Activated CD8-positive, alpha-beta memory T cell treated with anti-CD3 and anti-CD28 coated beads for 4 hours (primary cell): ENCODE measurements at places on chromosomes 7 and 10.

- DNase-seq = no peak
These were observed 135.0 kb downstream of the ACTR3B start for GRCh38 chr7:152894295-152895170.

DNA sequence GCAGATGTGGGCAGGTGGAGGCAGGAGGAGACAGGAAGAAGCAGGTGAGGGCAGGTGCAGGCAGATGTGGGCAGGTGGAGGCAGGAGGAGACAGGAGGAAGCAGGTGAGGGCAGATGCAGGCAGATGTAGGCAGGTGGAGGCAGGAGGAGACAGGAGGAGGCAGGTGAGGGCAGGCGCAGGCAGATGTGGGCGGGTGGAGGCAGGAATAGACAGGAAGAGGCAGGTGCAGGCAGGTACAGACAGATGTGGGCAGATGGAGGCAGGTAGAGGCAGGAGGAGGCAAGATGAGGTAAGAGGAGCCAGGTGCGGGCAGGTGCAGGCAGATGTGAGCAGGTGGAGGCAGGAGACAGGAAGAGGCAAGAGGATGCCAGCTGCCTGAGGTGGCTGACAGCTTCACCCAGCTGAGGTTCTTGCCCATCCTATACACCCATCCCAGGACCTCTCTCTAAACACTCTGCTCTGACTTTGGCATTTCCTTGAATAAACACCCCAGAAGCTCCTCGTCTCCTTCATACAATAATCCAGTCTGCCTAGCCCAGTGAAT, 33.0 kb downstream of the PTPRE start:
- DNase-seq = no peak

DNA sequence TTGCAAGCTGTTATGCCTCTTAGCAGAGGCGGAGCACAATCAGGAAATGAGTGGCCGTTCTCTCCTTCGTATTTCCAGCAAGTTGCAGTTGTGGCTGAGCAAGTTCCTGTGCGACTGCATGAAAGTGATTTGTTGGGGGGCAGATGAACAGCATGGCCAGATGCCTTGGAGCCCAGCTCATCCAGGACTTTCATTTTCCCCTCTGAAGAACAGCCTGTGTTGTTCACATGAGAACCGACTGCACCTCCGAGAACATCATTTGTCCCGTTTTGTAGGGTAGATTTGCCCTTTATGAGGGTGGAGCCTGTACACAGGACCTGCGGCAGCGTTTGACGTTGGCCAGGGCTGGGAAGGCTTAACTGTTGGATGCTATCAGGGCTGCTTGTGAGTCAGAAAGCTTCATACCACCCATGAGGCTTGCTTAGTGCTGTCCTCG, 4.4 kb downstream of the BAG3 start:
- no peak for DNase-seq

DNA sequence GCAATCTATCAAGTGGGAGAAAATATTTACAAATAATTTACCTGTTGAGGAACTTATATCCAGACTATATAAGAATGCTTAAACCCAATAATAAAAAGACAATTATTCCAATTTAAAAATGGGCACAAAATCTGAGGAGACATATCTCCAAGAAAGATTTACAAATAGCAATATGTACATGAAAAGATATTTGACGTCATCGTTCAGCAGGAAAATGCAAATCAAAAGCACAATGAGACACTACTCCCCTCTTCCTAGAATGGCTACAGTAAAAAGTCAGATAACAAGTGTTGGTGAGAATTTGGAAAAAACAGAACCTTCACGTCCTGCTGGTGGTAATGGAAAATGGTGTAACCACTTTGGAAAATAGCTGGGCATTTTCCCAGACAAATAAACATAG, 457.0 kb downstream of the DPP6 start:
- no peak for DNase-seq

DNA sequence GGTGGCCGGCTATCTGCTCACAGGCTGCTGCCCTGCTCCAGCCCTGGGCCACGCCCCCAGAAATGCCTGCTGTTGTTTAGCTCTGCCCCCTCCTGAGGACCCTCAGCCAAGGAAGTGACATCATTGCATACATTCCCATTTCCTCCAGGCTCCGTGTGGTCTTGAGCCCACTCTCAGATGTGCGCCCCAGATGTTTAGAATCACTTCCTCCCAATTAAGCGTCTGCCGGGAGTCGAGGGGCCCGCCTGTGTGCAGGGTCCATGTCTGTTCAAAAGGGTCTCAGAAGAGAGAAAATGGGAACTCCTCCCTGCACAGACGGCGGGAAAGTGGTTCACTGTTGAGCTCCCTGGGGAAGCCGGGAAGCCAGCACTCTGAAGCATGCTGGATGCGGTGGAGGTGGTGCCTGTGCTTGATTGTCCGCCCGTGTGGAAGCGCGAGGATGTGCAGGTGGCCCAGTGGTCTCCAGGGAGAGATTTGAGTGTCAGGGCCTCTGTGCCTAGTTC, 116.9 kb upstream of the PPIF start:
- DNase-seq = no peak

GRCh38 chr7:80883154-80884025, 35.5 kb downstream of the SEMA3C start:
- no peak for DNase-seq

- no peak for DNase-seq
These were observed 450.7 kb downstream of the SORCS1 start for GRCh38 chr10:106713846-106714245.

DNA sequence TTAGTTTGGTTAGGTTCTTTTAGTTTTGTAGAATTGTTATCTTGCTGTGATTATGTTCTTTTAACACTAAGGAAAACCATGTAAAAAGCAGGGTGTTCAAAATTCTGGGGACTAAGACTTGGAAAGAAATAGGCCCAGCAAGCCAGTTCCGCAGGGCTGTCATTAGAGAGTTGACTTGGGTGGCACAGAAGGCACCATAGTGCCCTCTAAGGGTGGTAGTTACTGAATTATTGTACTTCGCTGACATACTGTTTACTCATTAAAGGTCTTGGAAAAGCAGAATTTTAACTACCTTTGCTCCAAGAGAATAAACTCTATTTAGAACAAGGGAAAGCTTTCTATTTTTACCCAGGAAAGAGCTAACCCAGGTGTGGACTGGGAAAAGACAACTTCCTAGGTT, 86.5 kb downstream of the OTUD1 start:
- DNase-seq = no peak

DNA sequence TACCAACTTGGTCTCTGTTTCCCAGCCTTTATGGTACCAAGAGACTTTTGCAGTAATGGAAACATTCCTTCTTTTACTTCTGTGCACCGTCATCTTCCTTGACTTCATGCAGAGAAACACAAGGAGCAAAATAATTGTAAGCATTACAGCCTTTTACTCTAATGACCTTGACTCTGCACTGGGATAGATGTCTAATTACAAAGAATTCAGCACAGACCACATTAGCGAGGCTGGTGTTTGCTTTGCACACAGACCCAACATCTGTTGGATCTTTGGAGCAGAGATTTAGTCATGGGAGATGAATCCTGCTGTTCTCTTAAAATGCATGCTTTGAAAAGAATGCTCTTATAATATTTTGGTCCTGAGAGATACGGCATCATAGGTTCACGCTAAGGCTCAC, 261.6 kb downstream of the TWIST1 start:
- DNase-seq = no peak

DNA sequence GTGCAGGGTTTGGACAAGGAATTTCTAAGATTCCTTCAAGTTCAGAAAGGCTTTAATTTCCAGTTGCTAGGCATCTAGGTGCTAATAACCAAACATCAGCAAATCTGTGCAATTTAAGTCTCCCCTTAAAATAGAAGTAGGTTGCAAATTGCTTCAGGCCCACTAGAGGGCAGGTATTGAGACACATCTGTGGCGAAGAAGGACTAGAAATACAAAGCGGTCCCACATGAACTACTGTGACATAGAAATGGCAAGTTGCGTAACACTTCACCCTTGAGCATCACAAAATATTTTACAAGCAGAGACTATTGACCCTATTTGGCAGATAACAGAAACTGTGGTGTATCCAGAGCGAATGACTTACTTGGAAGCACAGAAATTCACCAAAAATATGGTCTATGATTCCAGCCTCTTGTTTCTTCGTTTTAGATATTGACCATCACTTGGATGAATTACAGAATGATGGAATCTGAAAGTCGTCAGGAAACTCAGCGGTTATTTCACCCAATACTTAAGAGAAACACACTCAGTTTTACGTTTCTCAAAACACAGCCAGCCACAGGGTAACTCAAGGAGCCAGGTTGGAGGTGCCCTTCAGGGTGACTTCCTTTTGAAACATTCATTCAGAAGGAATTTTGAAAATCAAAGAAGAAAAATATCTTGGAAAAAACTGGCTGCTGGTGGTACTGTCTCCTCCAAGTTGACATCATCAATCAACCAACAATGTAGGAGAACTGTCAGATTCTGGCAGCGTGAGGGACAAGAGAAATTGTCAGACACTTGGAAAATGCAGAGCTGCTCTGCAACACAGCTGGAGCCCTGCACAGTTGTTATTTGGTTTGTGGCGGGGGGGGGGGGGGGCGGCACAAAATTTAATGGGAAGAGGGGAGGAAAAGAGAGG, 256.3 kb upstream of the MINDY3 start:
- no peak for DNase-seq

DNA sequence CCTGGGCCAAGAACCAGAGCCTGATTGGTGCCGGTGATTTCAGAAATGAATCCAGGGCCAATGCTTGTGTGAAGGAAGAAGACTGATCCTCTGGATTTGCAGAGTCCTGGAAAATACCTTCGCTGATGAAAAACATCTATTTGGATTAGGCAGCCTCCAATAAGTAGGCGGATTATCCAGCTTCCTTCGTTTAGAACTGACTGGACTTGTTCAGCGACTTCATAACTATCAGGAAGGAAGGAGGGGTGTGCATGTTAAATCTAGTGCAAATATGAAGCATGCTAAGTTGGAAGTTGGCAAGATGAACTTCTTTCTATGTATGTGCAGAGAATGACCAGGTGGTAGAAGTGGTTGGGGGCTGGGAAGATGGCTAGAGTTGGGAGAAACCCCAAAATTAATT, 41.0 kb downstream of the NKX2-3 start:
- no peak for DNase-seq

GRCh38 chr7:152341039-152341913, 94.5 kb downstream of the KMT2C start:
- no peak for DNase-seq

DNA sequence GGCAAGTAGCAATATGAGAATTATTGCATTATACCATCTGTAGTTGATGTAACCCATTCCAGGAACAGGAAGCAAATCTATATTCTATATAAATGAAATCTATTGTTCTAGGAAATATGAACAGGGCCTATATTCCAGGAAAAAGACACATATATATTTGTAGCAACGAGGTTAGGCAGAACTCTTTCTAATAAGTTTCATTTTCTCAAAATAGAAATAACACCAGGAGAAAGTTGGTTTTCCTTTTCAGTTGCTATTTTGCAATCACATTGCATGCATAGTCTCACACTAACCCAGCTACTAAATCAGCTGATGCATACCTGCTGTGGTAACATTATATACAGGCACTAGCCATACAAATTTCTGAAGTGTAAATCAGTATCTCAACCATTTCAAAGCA, 6.2 kb upstream of the IFIT2 start:
- no peak for DNase-seq

DNA sequence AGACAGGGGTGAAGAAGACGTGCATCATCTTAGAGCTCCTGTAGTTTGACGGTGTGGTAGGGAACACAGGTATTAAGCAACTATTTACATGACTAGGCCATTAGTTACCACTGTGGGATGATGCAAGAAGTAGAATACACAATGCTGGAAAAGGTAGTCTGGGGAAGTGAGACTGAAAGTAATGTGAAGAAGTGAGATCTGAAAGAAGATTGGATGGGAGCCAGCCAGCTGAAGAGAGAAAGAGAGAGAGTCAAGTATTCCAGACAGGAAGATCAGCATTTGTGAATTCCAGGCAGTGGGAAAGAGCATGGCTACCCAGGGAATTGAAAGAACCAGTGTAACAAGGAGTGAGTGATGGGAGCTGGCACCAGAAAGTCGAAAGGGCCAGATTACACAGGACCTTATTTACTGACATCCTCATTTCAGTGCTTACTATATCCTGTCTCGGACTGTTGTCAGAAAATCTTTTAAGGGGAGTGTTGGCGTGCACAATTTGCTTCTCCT, 4.0 kb upstream of the CFAP58 start:
- DNase-seq = no peak

DNA sequence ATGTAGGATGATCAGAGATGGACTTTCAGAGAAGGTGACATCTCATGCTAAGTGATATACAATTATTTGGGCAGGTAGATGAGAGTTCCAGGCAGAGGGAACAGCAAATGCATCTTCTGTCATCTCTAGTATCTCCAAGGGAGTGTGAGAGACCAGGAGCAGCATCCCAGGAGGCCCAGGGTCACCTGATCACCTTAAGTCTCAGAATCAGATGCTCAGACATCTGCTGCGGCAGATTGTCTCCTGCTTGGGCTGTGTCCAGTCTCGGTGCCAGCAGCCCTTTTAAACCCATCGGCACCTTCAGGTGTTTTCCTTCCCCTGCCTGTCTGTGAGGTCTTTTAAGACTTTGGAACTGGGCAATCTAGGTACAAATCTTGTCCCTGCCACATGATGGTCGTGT, 690.6 kb downstream of the LRMDA start:
- DNase-seq = no peak

DNA sequence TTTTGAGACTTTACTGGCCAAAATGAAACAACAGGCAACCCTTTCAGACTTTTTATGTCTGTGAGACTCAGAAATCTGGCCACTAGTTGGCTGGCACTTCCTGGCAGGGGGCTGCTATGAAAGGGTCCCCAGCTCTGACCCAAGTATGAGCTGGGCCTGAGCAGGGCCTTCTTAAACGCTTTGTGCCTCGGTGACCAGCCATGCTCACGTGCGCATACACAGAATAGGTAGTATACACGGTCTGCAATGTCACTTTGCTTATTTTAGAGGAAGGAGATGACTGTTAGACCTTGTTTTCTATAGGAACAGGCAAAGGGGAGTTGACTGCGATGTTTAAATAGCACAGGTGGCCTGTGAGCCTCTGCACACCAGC, 129.6 kb downstream of the VIPR2 start:
- DNase-seq = no peak

DNA sequence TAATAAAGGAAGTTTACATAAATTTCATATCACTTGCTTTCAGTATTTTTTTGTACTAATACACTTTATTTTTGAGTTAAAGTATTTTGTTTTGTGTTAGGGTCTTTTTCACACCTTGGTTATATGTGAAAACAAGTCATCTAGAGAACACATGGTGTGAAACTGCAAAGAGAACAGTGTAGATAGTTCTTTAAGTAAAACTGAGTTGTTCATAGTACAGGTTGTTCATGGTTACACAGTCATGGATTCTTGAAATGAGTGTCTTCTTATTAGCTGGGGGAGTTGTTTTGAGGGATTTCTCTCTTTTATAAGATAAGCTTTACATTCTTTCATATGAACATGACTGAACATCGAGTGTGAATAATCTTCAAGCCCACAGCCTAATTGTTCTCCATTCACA, 244.2 kb downstream of the THSD7A start:
- DNase-seq = no peak

DNA sequence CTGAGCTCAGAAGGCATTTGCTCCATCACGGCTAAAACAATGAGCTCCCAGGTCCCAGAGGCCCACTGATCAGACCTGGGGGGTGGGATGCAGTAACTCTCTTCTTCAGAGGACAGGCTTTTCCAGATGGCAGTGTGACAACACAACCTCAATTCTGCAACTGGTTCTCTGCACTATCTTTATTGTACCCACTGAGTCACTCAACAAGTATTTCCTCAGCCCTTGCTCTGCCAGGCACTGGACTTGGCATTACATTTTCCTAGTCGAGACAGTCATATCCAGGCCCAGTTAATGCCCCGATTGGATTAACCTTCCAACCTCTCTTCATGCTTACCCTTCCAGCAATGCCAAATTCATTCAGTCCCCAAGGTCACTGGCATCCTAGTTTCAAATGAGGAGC, 72.6 kb downstream of the JAZF1 start:
- no peak for DNase-seq
